ENCODE measurements at places on chromosomes 4 and X.

- no peak for DNase-seq
Measured at GRCh38 chr4:41069257-41069656, 145.1 kb downstream of the APBB2 start.

- no peak for DNase-seq
Measured at GRCh38 chrX:9992724-9993123, 25.6 kb downstream of the CLDN34 start.

GRCh38 chr4:17765514-17766286 lies 15.7 kb downstream of the FAM184B start:
- no peak for DNase-seq

- DNase-seq = no peak
Measured at GRCh38 chrX:40581336-40581920, 658 bp downstream of the ATP6AP2 start.

DNA sequence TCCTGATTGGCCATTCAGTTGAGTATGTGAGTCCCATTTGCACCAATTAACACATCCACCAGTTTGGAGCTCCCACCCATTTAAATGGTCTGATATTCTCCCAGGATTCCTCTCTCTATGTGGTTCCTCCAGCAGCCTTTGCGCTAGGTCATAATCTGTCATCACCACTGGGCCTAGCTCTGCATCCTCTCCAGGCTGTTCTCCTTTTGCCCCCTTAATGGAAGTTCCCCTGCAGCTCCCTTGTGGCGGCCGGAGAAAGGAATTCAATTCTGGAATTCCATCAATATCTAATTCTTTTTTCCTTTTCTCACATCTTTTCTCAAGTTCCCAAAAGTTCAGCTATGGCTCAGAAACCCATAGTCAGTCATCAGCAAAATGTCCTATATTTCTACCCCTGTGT lies 2184.4 kb upstream of the AGA start:
- DNase-seq = no peak

GRCh38 chr4:15402146-15402545 lies 25.7 kb upstream of the C1QTNF7 start:
- no peak for DNase-seq

GRCh38 chr4:62474802-62475201 lies 1274.7 kb downstream of the ADGRL3 start:
- no peak for DNase-seq

- no peak for DNase-seq
Measured at GRCh38 chrX:80293354-80293753, 126.9 kb upstream of the TENT5D start.

- no peak for DNase-seq
Measured at GRCh38 chr4:181307824-181308223, 935.4 kb upstream of the TENM3 start.

DNA sequence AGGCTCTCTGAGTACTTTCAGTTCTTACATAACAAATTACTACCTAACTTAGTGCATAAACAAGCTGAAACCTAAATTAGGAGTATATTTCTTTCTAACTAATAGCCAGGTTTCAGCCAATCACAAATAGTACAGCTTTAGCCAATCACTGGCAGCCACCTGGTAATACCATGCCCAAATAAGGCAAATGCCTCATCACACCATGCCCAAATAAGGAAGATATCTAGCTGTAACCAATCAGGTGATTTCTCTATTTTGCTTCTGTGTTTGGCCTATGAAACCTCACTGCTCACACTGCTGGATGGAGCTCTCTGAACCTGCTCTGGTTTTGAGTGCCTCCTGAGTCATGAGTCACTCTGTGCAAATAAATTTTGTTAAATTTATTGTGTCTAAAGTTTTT lies 113.5 kb downstream of the DDIT4L start:
- DNase-seq = no peak

DNA sequence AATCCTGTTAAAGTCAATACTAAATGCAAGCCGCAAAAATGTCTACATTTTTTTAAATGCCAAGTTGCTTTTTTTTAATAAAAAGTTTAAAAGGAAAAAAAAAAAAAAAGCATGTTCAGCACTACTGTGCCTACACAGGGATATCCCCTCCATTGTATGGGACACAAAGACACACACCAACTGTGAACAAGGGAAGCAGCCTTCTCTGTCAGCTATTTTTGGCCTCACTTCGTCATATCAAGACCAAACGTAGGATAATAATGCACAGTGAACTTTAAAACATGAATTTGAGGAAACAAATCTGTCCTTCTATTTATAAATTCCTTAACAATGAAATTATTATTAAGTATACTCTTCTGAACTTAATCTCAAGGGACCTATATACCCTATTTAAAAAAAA lies 4.4 kb downstream of the FBXW7 start:
- DNase-seq = no peak

DNA sequence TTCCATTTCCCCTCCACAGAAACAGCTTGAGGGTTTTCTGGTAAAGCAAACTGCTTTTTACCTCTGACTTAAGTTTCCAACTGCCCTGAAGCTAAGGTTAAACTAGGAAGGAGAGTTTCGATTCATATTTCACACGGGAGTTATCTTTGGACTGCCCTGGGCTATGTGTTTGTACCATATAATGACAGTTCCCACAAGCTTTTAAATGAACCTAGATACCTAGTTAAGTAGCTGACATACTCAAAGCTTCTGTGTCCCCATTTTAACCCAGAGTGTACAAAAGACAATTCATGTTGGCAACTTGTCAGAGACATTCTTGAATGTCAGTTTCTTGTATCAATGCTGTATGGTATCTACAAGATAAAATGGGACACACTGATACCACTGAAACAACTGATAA lies 1296.6 kb upstream of the IGFBP7 start:
- DNase-seq = no peak

- DNase-seq = no peak
Measured at GRCh38 chr4:184280591-184281071, 63.0 kb upstream of the ENPP6 start.

DNA sequence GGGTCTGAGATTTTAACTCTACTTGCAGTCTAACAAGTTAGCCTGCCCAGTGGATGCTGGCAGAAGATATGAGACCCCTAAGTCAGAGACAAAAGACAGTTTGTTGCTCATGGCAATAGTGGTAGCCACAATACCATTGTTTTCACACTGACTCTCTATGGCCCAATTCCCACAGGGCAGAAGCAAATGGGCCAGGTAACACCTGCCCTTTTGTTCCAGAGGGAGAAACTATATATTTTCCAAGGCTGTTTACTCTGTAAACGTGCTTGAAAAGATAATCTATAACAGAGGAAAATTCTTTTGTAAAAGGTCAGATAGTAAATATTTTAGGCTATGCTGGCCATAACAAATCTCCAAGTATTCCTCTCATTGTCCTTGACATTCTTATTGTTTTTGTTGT lies 57.2 kb upstream of the NPNT start:
- no peak for DNase-seq

- no peak for DNase-seq
Measured at GRCh38 chr4:113276464-113277170, 227.2 kb downstream of the ANK2 start.

DNA sequence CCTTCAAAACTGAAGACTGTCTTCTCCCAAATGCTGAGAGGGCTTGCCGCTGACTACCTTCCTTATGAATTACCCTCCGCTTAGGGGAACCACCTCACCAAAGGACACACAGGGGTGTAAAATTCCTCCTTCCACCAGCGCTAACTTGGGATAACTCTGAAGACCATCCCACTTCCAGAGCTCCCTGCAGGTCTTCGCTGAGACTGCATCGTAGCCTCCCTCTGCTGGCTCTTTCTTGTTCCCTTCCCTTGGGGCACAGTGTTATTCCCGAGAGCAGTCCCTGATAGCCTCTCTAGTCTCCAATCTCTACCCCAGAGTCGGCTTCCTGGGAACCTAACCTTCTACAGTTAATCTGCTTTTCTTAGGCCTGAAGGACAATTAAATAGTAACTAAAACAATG lies 725.5 kb upstream of the ATOH1 start:
- DNase-seq = no peak

DNA sequence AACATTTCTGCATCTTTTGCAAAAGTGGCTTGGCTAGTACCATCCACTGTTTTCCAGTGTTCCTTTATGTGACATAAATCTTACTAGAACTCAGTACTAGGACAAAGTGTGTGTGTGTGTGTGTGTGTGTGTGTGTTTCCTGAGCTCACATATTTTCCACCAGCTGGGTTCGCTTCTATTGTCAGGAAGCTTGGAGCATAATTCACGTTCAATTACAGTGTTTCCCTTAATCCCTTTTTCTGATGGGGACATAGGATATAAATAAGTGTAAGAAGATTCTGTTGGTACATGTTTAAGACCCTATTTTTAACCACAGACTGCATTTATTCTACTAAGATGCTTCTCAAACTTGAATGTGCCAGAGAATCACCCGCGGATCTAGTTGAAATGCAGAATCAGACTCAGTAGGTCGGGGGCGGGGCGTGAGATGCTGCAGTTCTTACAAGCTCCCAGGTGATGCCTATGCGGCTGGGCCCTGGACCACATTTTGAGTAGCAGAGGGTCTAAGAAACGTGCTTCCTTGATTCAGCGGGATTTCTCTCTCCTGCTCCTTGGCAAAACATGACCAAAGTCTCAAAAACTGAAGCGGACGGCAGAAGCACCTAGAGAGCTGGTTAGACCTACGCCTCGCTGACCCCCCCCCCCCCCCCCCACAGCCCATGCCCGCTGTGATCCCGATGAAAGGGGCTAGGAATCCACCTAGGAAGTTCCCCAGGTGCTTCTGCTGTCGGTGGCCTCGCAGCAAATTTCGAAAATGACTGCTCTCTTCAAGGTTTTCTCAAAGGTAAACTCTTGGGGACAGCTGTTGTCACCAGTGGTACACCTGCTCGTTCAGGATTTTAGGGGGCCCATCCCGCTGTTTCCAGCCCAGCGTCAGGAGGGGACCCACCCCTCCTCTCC lies 797 bp downstream of the CD99L2 start:
- DNase-seq = no peak

DNA sequence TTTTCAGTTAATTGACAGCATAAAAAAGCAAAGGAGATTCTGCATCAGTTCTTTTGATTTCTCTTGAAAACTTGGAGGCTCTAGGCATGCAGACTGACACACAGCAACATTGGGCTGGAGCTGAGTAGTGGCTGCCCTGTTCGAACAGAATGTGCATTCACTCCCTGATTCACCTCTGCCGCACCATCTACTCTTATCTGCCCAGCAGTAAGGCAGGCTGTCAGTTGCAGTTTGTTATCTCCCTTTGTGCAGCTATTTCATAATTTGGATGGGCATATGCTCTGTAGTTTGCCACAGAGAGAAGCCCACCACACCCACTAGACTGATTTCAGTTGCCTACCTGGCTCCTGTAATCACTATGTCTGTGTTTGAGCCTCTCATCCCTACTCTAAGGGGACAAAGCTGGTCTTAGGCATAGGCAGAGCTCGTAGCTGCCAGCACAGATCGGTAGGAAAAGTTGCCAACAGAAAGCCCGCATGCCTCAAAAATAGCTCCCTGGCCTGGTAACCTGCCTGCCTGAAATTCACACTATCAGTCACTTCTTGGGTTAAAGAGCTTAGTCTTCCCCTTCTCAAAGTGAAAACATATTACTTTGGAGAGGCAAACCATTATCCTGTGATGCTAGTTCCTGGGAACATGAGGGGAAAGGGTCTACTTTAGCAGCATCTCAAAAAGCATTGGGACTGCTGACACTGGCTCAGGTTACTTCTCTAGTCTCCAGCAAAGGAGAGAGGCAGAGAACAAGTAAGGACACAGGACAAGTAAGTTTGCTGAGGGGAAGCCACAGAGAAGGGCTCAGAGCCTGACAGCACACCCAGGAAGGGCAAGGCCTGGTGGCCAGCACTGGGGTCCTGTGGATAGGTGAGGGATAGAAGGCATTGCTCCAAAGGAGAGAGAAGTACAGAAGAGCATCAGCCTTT lies 75.9 kb upstream of the TMEM164 start:
- DNase-seq = no peak

GRCh38 chr4:3293401-3294391 lies 875 bp downstream of the RGS12 start:
- peak; percentile 20 for DNase-seq

DNA sequence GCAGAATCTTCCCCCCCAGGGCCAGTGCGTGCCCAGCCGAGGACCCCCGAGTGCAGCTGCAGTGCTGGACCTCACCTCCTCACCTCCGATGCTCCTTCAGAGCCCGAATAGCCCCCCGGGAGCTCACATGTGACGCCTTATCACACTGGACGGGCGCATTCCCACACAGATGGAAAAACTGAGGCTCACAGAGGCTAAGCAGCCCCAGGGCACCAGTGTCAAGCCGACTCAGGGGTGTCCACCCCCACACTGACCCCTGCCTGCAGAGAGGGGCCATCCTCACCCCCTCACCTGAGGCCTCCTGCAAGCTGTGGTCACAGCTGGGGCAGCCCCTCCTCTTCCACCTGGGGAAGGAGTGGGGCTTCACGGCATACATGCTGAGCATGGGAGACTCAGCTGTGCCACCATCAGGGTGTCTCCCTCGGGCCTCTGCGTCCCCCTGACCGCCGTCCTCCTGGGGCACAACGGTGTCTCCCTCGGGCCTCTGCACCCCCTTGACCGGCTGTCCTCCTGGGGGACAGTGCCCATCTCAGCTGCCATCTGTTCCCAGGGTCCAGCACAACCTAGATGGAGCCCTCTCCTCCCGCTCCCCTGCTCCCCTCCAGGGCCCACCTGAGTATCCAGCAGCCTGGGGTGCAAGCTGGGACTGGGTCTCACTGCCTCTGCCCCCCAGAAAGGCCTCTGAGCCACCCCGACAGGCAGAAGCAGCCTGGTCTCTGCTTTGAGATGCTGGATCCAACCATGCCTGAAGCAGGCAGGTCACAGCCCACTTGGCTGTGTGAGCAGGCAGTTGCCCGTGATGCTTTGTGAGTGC lies 85.3 kb upstream of the NKX1-1 start:
- no peak for DNase-seq

- no peak for DNase-seq
Measured at GRCh38 chrX:46716796-46717195, 42.1 kb downstream of the SLC9A7 start.

DNA sequence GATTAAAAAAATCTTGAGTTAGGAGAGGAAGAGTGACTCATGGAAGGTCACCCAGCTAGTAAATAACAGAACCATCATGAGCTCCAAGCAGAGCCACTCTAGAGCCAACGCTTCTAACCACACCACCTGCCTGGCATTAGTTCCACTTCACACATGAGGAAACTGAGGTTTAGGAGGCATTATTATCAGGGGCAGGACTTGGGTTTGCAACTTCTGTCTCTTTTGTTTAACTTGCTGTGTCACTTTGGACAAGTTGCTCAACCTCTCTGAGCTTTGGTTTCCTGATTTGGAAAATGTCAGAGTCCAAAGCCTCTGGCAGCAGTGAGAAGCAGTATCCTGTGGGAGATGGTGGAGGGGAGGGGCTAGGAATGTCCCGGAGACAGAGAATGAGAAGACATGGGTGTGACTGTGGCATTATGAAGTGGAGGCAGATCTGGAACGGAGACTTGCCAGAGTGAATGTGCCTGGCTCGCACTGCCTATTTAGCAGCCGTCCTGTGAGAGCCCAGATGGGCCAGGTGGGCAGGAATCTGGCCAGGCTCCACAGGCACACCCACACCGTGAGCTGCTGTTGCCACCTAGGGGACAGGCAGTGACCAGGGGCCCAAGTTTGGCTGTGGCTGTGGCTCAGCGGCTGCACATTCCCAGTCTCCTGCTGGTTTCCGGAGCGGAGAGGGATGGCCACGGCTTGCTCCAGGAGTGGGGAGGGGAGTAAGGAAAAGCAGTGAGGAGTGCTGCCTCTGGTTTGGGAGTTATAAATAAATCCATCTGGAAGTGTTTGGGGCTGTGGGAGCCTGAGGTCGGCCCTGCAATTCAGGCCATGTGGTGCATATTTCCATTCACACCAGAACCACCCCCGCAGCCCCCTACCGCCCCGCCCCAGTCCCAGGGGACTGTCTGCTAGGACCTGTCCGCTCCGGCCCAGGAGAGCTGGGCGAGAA lies 93.4 kb downstream of the NHSL2 start:
- DNase-seq = peak; percentile 35

GRCh38 chr4:7328913-7329638 lies 105.7 kb downstream of the PSAPL1 start:
- peak; percentile 40 for DNase-seq
